ENCODE measurements at places on chromosomes 5 and 9.

- DNase-seq: no peak
Observed at GRCh38 chr9:87602933-87603643, 105.4 kb downstream of the DAPK1 start.

DNA sequence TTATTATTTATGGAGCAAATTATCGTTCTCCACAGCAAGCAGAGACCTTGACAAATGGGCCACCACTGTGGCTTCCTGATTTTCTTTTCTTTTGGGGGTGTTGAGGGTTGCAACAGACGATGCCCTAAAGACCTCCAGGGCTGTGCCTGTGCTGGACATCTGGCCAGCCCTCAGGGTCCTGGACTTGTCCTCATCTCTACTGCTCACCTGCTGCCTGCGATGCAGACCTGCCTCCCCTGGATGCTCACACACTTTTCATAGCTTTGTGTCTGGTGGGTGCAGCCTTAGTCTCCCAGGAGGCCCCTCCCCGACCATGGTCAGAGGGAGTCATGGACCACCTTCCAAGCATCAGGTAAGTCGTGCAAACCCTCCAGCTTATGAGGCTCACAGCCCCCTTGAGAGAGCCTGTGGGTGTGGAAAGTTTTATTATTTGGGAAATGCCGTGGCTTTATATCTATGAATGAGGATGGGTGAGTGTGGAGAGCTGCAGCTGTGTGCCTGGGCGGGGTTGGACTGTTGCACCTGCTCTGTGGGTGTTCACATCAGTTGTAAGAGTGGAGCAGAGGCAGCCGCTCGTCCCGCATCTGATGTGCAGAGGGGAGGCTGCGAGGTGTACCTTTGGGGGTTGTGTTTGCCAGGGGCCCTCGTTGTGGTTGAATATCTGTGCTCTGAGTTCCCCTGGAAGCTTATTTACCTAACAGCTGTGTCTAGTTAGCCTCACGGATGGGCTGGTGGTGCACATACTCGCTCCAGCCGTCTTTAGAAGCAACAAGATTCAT lies 126.3 kb upstream of the IRX4 start:
- DNase-seq: no peak

DNA sequence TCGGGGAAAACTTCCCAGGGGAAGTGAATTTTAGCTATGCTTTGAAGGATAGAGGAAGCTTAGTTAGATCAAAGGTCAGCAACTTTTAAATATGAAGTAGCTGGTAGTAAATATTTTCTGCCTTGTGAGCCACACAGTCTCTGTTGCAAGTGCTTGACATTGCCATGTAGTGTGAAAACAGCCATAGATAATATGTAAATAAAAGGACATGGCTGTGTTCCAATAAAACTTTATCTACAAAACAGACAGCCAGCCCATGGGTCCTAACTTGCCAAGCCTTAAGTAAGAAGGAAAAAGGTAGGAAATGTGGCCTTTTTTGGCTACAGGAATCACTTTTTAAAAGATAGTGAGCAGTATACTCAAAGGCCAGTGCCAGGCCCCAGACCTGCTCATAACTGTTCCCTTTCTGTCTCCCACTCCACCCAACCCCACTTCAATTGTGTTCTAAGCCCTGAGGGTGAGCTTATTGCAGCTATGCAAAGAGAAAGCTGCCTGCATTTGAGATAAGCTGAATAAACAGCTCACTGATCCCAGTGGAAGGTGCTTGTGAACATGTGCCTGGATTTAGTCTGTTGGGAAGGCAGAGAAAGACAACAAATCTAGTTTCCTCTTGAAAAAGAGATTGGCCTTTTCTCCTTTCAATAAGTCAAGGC lies 113.0 kb upstream of the TRIM32 start:
- DNase-seq: no peak

GRCh38 chr5:37926732-37927131 lies 86.9 kb upstream of the GDNF start:
- DNase-seq: no peak

DNA sequence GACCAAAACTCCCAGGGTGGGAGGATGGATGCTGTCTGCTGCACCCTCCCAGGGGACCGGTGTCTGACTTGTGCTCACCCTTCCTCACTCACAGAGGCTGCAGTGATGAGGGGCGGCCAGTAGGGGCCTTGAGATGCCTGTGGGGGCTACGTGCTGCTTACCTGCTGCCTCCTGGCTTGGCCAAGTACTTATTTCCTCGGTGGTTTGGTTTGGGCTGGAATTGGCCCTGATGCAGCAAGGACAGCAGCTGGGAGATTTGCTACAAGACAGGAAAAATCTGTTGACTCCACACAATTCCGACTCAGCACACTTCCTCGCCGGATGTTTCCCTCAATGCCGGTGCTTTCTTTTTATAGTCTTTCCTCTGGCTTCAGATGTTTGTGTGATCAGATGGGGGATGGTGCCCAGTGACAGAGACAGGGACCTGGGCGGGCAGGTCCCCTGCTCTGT lies 6.6 kb downstream of the PCDH12 start:
- DNase-seq: no peak

DNA sequence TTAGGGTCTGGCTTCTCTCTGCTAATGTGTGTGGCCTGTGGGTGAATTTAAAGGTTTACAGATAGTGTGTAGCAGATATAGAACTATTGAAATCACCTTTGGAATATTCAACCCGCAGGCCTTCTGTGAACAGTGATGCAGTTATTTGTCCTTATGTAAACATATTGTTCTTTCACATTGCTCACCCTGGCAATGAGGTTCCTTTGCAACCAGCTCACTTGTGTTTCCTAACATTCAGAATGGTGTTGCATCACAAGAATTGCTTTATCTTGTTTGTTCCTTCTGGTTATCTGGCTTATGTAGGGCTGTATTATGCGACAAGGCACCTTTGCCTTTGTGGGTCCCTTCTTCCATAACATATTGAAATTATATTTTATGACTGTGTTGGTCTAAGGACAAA lies 370.3 kb downstream of the NNT start:
- no peak for DNase-seq
